ENCODE measurements at places on chromosomes 5 and 9.

DNA sequence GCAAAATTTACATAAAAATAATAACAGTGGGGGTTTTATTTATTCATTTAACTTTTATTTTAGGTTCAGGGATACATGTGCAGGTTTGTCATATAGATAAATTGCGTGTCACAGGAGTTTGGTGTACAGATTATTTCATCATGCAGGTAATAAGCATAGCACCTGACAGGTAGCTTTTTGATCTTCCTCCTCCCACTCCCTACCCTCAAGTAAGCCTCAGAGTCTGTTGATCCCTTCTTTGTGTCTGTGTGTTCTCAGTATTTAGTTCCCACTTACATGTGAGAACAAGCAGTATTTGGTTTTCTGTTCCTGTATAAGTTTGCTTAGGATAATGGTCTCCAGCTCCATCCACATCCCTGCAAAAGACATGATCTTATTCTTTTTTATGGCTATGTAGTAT is 240.3 kb downstream of the KIAA0825 start:
- no peak for DNase-seq

DNA sequence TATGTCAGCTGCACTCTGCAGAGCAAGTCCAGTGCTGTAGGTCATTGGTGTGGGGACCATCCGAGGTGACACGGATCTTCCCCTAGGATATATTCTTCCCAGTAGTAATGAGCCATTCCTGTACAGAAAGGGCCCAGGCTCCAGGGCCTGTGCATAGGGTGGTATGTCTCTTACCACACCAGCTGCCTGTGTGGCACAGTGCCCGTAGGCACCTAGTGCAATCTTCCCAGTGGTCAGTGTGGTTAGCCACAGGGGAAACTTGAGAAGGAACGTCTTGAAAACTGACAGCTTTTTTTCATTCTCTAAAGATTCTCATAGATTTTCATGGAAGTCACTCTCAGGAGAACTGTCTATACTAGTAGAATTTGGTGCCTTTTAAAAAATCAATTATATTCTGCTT is 39.8 kb downstream of the CYSTM1 start:
- DNase-seq: no peak

DNA sequence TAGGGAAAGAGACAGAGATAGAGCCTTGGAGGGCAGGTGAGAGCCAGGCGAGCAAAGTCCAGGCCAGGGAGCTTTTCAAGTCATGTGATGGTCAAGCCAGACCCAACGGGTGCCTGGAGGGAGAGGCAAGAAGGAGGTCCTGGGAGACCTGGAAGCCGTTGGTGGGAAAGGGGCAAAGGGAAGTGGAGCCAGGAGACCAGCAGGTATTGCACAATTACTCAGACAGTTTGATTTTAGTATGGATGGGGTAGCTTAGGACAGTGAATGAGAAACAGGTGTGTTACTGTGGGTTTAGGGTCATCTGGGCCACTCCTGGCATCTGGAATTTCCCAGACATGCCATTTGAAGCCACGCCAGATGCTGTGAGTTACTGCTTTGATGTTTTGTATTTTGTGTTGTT is 5.1 kb downstream of the SECISBP2 start:
- DNase-seq: no peak

DNA sequence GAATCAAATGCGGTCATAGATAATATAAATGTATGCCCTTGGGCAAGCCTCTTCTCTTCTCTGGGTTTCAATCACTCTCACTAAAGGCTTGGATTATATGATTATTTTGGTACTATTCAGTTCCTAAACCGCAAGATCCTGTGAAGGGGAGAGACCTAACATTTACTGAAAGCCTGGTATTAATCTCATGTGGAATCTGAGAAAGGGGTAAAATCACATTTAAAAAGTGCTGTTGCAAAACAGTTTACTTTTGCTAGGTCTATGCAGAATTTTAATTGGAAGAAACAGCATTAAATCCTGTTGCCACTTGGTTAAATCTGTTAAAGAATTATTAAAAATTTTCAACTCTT is 50.7 kb downstream of the SLC44A1 start:
- no peak for DNase-seq

DNA sequence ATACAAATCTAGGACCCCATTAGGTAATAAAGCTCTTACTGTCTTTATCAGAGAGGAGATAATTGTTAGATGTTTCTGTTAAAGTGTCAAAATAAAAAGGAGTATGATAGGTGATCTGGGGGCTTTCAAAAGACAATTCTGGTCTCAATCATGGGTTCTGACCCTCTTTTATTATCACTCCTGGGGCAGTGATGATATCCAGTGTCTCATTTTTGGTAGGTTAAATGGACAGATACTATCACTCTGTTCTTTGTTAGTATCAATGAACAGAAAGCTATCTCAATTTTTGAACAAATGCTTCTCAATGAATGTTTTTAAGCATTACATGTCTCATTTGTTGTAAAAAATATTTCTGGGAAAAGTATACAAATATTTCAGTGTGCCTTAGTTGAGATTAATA is 405.9 kb downstream of the MLLT3 start:
- no peak for DNase-seq

DNA sequence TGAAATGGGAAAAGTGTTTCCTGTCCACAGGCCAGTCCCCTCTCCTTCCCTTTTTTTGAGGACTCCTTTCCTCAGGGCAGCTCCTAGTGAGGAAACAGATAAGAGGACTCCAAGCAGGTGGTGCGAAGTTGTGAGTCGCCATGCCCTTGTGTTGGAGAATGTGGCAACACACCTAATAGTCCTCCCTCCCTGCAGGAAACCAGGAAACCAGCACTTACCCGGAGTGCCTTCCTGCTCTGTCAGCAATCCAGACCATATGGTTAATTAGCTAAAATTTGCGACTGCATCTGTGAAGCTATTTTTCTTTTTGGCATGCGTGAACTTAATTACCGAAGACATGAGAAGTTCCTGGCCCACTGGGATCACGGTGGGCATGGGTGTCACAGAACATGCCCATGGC is 69.9 kb downstream of the TRIM32 start:
- no peak for DNase-seq

GRCh38 chr9:78026416-78026815 is 5.2 kb downstream of the GNAQ start:
- no peak for DNase-seq

GRCh38 chr5:54254482-54255198 is 55.7 kb downstream of the ARL15 start:
- no peak for DNase-seq

- DNase-seq: no peak
These were observed 43.6 kb upstream of the FAM81B start for GRCh38 chr5:95347506-95348120.

- no peak for DNase-seq
These were observed 1769.0 kb upstream of the NUDT12 start for GRCh38 chr5:105331558-105331957.

DNA sequence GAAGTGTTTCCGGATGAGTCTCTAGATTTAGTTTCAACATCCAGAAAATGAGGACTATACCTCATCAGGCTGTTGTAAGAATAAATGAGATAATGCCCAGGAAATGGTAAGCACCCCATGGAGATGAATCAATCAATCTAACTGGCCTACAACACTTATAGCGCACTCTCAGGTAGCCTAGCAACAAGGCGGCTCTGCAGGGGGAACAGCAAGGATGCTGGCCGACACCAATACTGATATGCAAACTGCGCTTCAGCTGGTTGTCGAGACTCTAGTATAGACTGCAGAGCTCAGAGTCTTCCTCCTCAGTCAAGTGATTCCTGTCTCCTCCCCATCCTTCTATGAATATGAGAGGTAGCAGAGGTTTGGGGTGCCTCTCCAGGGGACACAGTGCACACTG is 218.8 kb upstream of the WWC1 start:
- DNase-seq: no peak

- no peak for DNase-seq
These were observed 69.3 kb downstream of the DTWD2 start for GRCh38 chr5:118919016-118919415.

DNA sequence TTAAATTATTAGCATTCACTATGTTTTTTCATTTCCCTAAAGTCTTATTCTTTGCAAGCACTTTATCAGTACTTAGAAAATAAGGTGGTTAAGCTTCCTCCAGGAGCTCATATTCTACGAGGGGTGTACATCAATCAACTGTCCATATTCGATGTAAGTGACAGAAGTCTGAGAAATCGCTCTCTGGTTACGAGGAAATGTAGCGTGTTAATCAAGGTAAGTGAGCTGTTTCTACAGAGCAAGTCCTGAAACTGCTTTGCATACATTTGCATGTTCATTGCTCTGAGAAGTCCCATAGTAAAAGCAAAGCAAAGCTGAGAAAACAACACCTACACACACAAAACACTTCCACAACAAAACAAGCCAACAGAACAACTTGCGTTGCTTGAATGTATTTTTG is 893.9 kb upstream of the DMAC1 start:
- no peak for DNase-seq

DNA sequence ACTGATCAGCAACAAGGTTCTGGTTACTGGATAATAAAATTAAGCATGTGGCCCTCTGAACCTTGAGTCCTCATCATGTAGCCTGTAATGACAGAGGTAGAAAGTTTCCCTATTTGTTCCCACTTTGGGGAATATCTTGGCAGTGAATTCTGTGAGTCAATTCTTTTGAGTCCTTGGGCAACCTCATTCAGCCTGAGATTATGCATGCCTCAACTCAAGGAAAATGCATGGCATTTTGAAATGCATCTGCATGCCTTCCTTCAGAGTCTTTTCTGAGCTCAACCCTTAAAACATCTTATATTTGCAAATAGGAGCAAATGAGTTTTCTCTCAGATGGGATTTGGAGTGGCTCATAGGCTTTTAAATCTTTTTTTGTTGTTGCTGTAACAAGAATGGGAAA is 218.1 kb upstream of the CD180 start:
- no peak for DNase-seq

DNA sequence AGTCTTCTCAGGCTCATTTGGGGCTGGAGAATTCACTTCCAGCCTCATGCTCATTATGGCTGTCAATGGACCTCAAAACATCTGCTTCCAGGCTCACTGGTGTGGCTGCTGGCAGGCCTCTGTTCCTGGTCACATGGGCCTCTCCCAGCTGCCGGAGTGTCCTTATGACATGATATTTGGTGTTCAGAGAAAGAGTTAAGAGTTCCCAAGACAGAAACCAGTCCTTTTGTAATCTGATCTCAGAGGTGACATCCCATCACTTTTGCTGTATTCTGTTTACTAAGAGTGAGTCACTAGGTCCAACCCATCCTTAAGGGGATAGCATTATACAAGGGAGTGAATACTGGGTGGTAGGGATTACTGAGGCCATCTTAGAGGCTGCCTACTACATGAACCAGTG is 104.6 kb downstream of the CACNA1B start:
- DNase-seq: no peak

DNA sequence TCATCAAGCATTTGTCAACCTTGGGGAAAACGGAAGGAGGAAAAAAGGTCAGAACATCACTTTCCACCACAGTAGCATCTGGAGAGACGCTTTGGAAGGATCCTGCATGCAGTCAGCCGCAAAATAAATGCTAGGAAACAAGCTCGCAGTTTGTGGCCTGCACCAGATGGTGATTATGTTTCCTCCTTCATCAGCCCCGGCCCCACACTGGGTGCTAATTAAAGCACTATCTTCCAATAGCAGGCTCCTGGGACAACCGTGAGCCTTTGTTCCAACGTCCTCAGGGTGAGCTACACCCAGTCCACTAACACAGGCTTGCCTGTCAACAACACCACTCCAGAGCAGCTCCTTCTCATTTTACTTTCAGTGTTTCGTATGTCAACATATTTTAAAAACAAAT is 64.0 kb downstream of the RNF130 start:
- DNase-seq: no peak

DNA sequence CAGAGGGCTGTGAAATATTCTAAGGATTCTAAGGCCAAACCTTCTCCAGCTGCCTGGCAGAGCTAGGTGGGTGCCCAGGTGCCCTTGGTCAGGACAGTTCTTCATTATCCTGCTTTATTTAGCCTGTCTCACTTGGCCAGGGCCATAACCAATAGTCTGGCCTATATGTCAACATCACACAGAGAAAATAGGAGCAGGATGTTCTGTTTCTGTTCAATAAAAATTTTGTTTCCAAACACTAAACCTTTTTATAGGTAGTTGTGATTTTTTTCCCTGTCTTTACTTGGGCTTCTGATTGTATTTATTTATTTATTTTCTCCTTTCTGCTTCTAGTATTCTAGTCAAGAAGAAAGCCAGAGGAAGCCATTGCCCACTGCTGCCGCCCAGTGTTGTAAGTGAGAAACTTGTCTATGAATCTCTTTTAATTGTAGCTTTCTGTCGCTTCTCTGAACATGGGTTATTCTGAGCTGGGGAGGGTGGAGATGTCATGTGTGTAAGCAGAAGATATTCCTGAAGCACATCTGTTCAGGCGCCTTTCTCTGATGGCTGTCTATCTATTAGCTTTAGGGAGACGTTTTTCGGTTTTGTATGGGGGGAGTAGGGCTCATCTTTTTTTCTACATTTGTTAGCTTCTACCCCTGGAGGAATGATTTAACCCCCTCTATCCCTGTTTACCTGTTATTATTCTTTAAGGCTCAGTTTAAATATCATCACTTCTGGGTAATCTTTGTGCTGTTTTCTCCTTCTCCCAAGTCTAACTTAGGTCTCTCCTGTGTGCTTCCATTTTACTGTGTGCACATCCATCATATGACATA is 97.1 kb downstream of the UNC13B start:
- no peak for DNase-seq

DNA sequence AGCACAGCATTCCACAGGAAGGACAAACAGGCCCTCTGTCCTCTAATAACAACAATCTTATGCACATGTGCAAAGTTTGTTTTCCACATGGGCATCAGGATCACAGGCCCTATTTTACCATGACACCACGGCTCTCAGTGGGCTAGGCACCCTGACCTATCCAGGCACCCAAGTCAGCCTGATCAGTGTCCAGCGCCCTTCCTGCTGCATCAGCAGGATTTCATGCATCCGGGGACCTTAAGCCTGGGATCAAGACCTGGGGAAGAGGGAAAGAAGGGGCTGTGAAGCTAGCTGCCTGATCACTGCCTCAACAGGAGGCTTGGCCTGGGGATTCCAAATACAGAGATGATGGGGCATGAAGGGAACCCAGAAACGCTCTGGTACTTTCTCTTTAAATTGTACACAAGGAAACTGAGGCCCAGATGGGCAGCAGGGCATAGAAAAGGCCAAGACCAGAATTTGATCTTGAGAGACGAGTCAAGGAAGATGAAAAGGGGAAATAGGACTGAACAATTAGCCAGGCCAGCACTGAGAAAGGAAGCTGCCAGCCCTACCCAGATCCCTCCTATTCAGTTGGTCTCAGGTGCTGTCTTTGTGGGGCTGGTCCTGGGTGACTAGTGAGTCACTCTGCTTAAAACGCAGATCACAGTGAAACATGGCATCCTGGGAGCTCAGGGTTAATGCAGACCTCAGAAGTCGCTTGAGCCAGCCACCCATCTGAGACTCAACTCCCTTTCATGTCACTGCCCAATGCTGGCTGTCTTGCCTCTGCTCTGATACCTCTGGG is 57.9 kb downstream of the SHB start:
- no peak for DNase-seq

All from HuH-7.5 (cell line).